Uterus (tissue), 4 donors: ENCODE measurements at places on chromosomes 2 and 18.

DNA sequence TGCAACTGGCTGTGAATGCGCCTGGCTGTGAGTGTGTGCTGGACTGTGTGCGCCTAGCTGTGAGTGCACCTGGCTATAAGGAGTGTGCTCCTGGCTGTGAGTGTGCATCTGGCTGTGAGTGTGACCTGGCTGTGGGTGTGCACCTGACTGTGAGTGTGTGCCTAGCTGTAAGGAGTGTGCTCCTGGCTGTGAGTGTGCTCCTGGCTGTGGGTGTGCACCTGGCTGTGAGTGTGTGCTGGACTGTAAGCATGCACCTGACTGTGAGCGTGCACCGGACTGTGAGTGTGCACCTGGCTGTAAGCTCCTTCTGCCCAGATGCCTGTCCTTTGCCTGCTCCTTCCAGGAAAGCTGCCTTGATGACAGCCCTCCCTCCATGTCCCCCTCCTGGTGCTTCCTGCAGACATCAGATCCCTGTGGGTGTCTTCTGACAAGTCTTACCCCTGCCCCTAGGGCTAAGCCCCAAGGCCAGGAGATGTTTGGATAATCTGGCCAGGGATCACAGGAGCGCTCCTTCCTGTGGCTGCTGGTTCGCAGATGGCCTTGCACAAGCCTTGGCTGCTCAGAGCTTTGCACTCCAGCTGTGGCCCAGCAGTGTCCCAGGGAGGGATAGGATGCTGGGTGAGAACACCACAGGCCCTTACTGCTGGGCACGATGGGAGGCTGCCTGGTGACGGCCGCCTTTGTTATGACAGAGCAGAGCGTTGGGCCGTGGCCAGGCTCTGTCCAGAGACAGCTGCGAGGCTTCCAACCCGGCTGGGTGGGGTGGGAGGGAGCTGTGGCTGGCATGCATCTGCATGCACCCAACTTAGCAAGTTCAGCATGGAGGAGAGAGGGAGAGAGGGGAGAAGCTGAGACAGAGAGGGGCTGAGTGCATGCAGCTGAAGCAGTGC is 89.9 kb downstream of the GLI2 start:
- no peaks in the 10 kb centered on the region for H3K27me3 ChIP-seq
- H3K36me3 ChIP-seq, result no peaks in the 10 kb centered on the region
- H3K4me1 ChIP-seq, result peaks cover 10% of the 10 kb centered on the region
- DNase-seq, result peak; percentile 46

GRCh38 chr2:150567771-150568301 is 80.4 kb upstream of the RND3 start:
- DNase-seq, result no peak
- H3K36me3 ChIP-seq, result no peaks in the 10 kb centered on the region
- H3K27me3 ChIP-seq, result no peaks in the 10 kb centered on the region
- H3K4me3 ChIP-seq, result no peak overlapping the region
- no peak overlapping the region for H3K27ac ChIP-seq

DNA sequence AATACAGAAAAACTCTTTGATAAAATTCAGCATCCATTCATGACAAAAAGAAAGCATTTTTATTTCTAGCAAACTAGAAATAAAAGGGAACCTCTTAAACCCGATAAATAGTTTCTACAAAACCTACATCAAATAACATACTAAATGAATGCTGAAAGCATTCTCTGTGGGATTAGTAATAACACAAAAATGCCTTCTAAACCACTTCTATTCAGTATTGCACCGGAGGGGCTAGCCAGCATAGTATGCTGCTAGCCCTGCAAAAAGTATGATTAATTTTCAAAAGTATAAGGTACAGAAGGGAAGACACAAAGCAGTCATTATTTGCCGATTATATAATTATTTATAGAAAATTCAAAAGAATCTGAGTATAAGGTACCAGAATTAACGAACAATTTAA is 145.2 kb downstream of the DTNB start:
- H3K27ac ChIP-seq, result no peak overlapping the region
- no peaks in the 10 kb centered on the region for H3K4me1 ChIP-seq
- H3K27me3 ChIP-seq, result no peaks in the 10 kb centered on the region
- no peak for DNase-seq
- no peak overlapping the region for H3K4me3 ChIP-seq

GRCh38 chr2:133438848-133439564 is 129.3 kb downstream of the NCKAP5 start:
- no peak for DNase-seq
- no peak overlapping the region for H3K27ac ChIP-seq
- no peaks in the 10 kb centered on the region for H3K4me1 ChIP-seq
- H3K27me3 ChIP-seq, result no peaks in the 10 kb centered on the region
- no peaks in the 10 kb centered on the region for H3K36me3 ChIP-seq

DNA sequence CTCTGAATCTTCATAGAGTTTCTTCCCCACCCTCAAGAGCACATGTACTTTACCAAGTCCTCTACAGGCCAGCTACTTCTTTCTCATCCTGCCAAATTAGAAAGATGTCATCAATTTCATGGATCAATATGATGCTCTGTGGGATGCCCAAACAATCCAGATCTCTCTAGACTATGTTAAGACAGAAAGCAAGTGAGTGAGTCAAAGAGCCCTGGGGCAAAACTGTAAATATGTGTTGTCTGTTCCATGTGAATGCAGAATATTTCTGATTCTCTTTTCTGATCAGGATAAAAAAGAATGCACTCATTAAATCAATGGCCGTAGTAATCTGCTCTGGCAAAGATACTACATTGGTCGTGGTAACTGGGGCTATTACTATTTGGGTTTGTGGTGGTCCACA is 53.1 kb upstream of the ROCK2 start:
- no peak overlapping the region for H3K4me3 ChIP-seq
- H3K36me3 ChIP-seq, result no peaks in the 10 kb centered on the region
- H3K27me3 ChIP-seq, result no peaks in the 10 kb centered on the region

DNA sequence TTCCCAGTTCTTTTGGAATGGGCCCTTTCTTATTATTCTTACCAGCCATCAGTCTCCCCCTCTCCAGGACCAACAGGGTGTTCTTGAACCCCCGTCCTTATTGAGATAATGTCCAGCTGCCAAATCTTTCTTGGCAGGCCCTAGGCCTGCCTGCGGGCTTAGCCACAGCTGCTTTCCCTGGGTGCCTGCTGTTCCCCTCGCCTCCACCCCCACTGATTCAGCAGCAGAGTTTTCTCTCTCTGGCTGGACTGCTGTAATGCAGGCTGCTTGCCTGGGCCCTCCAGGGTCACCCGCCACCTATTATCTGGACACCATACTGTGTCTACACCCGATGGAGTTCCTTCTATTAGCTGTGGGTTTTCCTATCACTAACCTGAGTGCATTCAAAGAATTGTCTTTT is 395.4 kb upstream of the ATP5MC3 start:
- H3K4me1 ChIP-seq, result no peaks in the 10 kb centered on the region
- no peak for DNase-seq
- H3K27me3 ChIP-seq, result no peaks in the 10 kb centered on the region
- H3K27ac ChIP-seq, result no peak overlapping the region

DNA sequence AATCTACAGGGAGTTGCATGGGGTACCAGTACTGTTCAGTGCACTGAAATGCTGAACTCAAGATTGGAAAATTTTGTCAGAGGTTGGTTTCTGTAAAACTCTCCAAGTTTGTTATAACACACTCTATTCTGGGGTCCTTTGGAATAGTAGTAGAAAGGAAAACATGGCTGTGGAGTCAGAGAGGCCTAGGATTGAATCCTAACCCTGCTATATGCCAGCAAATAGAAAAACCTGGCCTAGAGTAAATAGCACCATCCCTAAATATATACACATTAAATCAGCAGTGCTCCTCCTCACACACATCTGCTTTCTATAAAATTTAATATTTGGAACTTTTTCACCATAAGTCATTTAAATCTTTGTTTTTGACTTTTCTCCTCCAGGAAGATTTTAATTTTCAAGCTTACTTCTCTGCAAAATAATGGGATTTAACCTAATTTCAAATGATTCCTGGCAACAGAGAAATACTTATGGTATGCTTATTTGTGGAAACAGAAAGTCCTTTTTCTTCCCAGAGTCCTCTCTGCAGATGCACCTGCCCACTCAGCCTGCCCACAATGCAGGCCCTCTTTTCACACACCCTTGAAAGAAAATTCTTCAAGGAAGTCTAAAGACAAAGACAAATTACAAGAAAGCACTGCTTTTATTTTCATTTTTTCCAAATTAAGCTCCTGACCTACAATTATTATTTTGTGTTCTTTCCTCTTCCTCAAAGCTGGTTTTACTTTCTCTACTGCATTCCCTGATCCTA is 197.5 kb upstream of the LRRTM1 start:
- H3K4me1 ChIP-seq, result no peaks in the 10 kb centered on the region
- no peak for DNase-seq
- H3K27me3 ChIP-seq, result no peaks in the 10 kb centered on the region
- H3K4me3 ChIP-seq, result no peak overlapping the region
- no peak overlapping the region for H3K27ac ChIP-seq
